Stimulated activated CD4-positive, alpha-beta T cell treated with anti-CD3 and anti-CD28 coated beads, Interleukin-12 subunit alpha, Interleukin-12 subunit beta, amount 100 ng/mL, for 48 hours (primary cell): ENCODE measurements at places on chromosomes 3 and 15.

GRCh38 chr3:176814285-176814684 lies 383.0 kb downstream of the TBL1XR1 start:
- no peak for DNase-seq

GRCh38 chr3:160409812-160410610 lies 10.6 kb downstream of the SMC4 start:
- DNase-seq: no peak

GRCh38 chr15:42034628-42035434 lies 14.0 kb upstream of the PLA2G4E start:
- no peak for DNase-seq

DNA sequence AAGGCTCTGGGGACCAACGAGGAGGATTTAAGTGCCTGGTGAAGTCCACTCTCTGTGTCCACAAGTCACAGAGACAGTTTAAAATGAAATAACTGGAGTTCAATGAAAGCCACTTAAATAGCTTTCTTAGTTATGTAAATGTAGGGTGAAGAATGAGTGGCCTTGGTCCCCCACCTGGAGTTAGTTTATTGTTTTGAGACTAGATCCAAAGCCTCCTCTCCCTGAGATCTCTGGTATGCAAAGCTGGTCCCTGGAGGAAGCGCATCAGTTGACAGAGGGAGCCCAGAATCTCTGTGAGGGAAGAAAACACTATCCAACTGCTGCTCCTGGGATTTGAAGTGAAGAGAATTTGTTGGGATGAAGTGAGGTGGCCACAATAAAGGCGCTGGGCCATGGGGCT lies 40.5 kb downstream of the EXOG start:
- no peak for DNase-seq

DNA sequence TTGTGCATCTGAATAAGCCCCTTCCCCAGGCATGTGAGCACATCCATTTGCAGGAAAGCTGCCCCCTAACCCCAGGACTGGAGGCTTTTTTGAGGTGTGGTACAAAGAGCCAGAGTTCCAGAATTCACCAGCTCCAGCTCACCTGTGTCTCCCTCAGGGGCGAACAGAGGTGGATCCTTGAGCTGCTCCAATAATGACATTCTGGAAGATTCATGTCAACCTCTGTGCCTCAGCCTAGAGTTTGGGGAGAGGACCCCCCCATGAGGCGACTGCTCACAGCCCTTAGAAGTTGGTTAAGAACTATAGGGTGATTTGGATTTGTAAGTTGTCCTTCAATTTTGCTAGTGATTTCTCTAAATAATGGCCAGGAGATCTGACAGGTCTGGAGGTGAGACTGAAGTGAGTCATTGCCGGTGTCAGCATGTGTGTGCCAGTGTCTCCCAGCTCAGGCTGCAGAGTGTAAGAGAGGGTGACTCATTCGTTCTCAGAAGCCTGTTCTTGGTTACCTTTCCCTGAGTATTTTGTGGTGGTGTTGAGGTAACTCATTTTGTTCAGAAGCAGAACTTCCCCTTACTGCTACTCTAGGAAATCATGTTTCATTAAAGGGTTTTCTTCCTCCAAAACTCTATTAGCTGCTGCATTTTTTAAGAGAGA lies 136.9 kb upstream of the TOPAZ1 start:
- peak; percentile 52 for DNase-seq
